ENCODE measurements at places on chromosomes 11 and 22.

- DNase-seq = no peak
Measured at GRCh38 chr11:101034076-101034475, 95.5 kb downstream of the PGR start.

- DNase-seq = no peak
Measured at GRCh38 chr22:24986816-24987215, 34.3 kb downstream of the KIAA1671 start.

GRCh38 chr11:44005063-44005701, 42.6 kb upstream of the ACCSL start:
- no peak for DNase-seq

DNA sequence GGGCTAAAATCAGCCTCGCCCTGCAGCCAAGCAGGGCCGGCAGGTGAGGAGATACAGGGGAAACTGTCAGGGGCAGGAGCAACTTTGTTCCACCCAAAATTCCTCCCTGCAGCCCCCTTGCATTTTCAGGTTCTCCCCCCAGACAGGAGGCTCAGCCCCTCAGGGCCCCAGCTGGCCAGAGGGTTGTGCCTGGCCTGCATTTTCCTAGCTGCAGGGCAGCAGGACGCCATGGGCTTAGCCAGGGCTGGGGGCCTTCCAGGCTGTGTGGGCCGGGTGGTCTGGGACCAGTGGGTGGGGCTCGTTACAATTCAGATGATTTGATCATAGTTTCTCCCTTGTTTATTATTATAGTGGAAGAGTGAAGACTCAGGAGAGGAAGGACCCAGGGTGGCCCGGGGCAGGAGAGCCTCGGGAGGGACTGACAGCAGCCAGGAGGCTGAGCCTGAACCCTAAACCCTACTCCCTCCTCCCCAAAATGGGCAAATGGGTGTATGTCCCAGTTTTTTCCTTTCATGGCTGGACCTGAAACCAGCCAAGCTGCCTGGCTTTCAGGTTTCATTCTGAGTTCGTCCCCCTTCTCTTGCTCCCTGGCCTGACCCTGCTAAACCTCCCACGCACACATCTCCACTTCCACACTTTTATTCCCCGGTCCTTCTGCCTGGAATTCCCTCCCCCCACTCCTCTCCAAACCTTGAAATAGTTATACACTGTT, 40.0 kb downstream of the AHNAK start:
- no peak for DNase-seq

GRCh38 chr11:35552616-35553015, 27.2 kb upstream of the PAMR1 start:
- DNase-seq = no peak

DNA sequence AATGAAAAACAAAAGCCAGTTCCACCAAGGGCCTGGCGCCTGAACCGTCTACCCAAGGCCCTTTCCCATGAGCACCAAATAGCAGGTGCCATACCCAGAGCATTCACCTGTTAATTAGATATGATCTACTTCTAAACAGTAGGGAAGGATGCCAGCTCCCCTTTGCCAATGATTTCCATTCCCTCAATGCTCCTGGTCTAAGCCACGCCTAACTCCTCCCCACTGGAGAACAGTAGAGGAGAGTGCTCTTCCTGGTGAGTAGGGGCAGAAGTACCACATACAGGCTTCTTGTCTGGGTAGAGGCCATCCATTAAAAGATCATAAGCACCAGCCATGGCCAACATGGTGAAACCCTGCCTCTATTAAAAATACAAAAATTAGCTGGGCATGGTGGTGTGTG, 40.7 kb downstream of the PACSIN2 start:
- DNase-seq = no peak

DNA sequence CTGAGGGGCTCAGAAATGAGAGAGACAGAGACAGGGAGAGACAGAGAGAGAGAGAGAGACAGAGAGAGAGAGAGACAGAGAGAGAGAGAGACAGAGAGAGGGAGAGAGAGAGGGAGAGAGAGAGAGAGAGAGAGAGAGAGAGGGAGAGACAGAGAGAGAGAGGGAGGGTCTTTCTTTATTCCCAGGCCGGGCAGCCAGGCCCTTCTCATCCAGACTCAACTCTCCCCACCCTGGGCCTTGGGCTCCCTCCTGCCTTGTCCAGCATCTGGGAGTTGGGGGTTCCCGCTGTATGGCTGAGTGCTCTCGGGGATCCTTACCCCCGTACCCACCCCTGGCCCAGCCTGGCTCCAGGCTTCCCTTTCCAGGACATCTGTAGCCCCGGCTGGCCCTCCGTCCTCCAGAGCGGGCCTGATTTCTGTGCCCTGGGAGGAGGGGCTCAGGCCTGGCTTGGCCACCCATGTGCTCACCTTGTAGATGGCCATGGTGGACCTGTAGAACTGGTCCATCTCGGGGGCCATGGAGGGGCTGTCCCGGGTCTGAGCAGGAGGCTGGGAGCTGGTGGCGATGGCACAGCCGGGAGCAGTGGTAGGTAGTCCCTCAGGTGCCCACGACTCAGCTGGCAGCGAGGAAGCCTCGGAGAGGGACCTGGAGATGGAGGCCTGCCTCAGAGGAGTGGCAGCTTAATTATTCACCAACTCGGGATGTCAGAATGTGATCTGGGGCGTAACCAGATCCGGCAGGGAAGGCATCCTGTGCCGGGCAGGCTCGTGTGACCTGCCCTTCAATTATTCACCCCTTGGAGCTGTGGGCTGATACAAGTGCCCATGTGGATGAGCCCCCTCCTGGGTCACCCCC, at the start of gene BAIAP2L2:
TSS of gene BAIAP2L2 (minus strand) at position 677 of the 855 bp plus-strand sequence. CDS start at position 518, 159 bp downstream.
- DNase-seq = no peak

DNA sequence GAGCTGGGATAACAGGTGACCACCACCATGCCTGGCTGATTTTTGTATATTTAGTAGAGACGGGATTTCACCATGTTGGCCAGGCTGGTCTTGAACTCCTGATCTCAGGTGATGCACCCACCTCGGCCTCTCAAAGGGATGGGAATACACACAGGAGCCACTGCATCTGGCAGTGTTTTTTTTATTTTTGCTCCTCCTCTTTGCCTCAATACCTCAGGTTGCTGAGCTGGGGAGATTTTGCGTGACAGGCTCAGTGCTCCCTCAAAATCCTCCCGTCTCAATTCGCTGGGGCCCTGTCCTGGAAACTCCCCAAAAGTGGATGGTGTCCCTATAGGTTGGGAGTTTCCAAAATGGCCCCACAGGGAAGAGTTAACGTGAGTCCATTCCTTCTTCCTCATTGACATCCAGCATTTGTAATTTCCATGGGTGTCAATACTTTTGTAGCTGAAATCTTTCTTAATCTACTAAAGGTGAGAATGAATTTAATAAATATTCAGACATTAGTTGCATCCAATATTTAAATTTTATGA, 71.8 kb downstream of the GGTLC2 start:
- no peak for DNase-seq

GRCh38 chr11:115678942-115679341, 174.7 kb upstream of the CADM1 start:
- no peak for DNase-seq

GRCh38 chr11:12141283-12141682, 30.9 kb downstream of the MICAL2 start:
- no peak for DNase-seq

DNA sequence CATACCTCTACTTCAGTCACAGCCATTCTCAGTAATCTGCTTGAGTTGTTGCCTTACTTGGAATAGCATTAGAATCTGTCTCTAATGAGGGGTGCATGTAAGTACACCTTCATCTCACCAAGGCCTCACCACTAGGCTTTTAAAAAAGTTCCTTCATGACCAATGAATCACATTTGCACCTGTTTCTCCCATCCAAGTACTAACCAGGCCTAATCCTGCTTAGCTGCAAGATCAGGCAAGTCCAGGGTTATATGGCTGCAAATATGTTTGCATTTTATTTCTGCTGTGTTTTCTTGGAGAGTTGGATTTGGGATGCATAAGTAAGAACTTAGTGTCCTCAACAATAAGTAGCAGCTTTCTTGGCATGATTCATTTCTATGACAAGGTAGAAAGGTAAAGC, 66.9 kb downstream of the BBOX1 start:
- DNase-seq = no peak

DNA sequence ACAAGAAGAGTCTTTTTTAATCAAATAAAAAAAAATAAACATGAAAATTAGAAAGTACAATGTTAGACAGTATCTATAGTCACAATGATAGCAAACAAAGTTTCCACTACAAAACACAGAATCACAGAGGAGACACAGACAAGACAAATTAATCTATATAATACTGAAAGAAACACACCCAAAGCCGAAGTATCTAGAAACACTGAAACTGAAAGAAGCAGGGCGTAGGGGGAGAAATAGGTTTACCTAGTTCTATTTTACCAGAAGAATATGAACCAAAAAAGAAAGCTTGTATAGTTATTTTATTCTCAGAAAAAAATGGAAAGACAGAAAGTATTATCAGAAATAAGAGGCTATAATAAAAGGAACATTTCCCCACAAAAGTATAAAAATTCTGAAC, 27.1 kb upstream of the NUP50 start:
- no peak for DNase-seq

DNA sequence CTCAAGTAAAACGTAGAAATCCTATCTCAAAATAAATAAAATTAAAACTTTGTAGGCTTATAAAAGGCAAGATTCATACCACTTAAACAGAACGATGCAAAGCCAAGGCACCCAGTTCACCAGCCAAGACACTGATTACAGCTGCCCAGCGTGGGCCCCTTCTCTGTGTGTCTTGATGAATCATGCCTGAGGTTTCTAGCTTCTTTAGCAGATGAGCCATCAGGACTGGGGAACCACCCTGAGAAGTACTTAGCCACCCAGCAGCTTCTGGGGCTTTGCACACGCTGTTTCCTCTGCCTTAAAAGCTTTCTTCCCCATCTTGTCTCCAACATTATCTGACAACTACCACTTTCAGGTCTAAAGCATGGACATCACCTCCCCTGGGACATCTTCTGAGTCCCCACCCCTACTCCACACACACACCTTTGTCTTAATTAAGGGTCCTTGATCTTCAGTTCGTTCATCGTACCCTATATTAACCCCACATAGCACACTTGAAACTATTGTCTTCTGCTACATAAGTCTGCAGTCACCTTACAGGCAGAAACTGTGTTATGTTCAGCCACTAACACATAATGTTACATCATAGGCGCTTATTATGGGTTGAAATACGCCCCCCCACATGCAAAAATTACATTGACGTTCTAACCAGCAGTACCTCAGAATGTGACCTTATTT, 8.7 kb upstream of the LAYN start:
- peak; percentile 79 for DNase-seq

DNA sequence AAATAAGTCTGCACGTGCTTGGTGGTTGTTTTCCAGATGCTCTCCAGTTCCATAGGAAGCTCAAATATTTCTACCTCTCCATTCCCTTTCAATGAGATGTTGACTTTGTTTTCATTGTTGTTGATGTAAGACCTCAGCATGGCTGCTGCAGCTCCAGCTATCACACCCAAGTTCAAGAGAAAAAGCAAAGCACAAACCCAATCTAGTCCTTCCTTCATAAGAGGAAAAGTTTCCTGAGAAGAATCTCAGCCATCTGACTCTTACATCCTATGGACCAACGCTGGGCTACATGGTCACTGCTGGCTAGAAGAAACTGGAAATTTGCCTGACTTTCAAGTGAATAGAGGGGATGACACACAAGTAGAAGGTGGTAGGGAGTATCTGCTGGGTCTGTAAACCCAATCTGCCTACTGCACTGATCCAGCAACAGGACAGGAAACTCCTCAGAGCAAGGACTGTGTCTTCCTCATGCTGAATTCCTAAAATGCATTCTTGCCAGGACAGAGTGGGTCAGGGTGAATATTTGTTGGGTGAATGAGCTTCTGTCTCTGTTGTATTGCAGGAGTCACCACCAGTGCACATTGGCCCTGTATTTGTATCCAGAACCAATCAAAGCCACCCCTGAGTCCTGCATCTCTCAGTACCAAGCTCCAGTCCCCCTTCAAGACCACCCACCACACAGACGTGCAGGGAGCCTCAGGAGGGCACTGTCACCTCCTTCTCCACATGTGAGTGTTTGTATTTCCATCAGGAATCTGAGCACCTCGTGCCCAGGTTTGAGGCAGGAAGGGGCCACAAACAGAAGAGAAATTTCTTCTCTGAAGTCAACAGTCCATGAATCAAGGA, 118.0 kb upstream of the IGLL5 start:
- no peak for DNase-seq

- DNase-seq = no peak
Measured at GRCh38 chr11:48129697-48130395, 86.8 kb upstream of the OR4B1 start.

- DNase-seq = no peak
Measured at GRCh38 chr22:39622881-39623367, 52.4 kb downstream of the CACNA1I start.

DNA sequence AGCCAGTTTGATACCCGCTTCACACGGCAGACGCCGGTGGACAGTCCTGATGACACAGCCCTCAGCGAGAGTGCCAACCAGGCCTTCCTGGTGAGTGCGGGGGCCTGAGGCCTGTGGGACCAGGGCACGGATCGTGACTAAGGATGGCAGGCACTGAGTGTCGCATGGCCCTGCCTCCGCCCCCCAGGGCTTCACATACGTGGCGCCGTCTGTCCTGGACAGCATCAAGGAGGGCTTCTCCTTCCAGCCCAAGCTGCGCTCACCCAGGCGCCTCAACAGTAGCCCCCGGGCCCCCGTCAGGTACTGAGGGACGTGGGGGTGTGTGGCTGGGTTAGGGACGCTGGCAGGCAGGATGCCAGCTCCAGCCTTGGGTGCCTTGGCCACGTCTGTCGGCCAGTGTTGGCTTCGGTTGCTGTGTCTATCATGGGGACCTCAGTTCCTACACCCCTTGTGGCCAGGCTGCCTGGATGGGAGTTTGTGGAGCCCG, 3.0 kb downstream of the PTPRCAP start:
- no peak for DNase-seq

- no peak for DNase-seq
Measured at GRCh38 chr11:128919216-128919615, 23.5 kb downstream of the TP53AIP1 start.

GRCh38 chr22:37515901-37516300, 3.3 kb downstream of the CARD10 start:
- DNase-seq = no peak

- no peak for DNase-seq
Measured at GRCh38 chr11:121038648-121039409, 14.9 kb downstream of the TBCEL start.

- no peak for DNase-seq
Measured at GRCh38 chr11:87861030-87861429, 314.2 kb downstream of the RAB38 start.

GRCh38 chr11:77557553-77557952, 32.2 kb upstream of the AQP11 start:
- peak; percentile 38 for DNase-seq

DNA sequence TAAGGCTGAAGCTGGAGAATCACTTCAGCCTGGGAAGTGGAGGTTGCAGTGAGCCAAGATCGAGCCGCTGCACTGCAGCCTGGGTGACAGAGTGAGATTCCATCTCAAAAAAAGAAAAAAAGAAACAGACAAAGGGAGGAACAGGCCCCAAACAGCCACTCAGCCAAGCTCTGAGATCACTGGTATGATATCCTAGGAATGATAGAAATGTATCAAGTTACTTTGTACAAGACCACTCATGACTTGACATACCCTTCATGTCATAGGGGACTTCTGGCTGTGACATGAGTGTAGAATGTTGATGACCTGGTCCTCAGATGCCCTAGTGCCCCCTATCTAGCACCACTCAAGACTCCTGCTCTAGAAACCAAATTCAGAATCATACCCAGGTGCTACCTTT, 216.5 kb downstream of the NAV2 start:
- DNase-seq = no peak

GRCh38 chr11:118318124-118318523, 13.6 kb downstream of the CD3E start:
- DNase-seq = no peak
